NCI-H1092 (cell line): ENCODE measurements at places on chromosomes 12 and 14.

- no peak for DNase-seq
These were observed 75.3 kb downstream of the SRGAP1 start for GRCh38 chr12:63919756-63920155.

- no peak for DNase-seq
These were observed 306.6 kb upstream of the MIS18BP1 start for GRCh38 chr14:45559626-45560025.

DNA sequence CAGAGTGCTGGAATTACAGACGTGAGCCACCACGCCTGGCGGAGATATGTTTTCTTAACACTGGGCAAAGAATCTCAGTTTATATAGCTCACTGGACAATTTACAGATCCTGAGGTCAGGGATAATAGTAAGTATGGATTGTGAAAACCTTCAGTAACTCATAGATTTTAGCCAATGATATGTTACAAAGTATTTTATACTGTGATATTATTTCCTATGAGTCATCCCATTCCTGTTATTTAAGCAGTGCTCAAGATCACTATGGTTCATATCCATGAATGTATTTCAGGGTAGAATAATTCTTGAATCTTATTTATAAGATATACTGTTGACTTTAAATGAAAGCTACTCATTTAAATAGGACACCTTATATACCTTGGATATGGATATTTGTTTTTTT lies 107.2 kb downstream of the RAD51B start:
- no peak for DNase-seq

- no peak for DNase-seq
These were observed 838 bp downstream of the LRIG3 start for GRCh38 chr12:58919231-58920101.

- no peak for DNase-seq
These were observed 118.7 kb downstream of the KSR2 start for GRCh38 chr12:117850048-117850447.

DNA sequence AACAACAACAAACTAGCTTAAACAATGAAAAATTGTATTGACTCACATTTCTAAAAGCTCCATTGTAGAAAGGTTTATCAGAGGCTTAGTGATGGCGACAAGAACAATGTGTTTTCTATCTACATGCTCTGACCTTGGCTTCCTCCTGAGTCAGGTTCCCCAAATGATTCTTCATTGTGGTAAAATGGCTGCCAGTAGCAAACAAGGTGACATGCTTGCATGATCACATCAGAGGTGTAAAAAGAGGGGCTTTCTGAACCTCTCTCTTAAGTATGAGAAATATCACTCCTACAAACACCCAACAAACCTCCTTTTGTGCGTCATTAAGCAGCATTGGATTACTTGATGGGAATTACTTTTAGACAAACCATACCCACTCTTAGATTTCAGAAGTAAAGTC lies 252.4 kb upstream of the SYT1 start:
- DNase-seq: no peak

- no peak for DNase-seq
These were observed 255.7 kb upstream of the FAR2 start for GRCh38 chr12:28893365-28893764.

DNA sequence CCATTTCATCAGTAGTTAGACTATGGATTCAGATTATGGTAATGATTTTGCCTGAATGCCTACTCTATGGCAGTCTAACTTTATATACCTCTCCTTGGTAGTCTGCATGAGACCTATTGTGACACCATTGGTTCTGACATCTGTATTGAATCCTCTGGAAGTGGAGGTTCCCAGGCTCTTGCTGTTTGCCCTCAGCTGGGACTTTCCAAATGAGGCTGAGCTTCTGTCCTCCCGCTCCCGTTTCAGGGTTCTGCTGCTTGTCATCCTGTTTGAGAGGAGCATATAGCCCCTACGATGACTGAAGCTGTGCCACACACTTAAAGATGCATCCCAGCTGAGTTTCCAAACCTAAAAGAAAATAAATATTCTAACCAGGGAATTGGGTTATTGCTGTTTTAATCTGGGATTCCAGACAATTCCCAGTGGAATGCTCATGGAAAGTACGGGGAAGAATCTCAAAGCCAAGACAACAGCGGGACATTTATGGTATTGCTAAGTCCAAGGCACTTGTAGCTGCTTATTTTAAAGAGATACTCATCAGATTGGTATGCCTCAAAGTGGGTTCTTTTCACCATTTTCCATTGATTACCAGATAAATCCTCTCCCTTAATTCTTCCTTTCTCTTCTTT lies 105.9 kb downstream of the ETV6 start:
- no peak for DNase-seq
